Forelimb muscle (tissue), 1 donor: ENCODE measurements at places on chromosomes 12 and 14. TPM values are rescaled to one million over a fixed set of nuclear protein-coding genes. Genes with fewer than 3 reads are reported as not detected.
A peak's percentile ranks its signal among the peaks of the same experiment; 100 is the strongest.

KRT71 gene
- polyA plus RNA-seq: not detected

WNT1 gene
- not detected for polyA plus RNA-seq

MSI1 gene
- 4.4 TPM for polyA plus RNA-seq

ERO1A gene
- 16.4 TPM for polyA plus RNA-seq

OS9 gene
- 107 TPM for polyA plus RNA-seq

ADGRD1 gene
- 9.5 TPM for polyA plus RNA-seq

CPNE6 gene
- not detected for polyA plus RNA-seq

TAC3 gene
- polyA plus RNA-seq: not detected

GRCh38 chr12:3389986-3390385, 101.0 kb upstream of the PRMT8 start:
- no peak for DNase-seq

GRCh38 chr14:93112891-93113677, 2.6 kb downstream of the ITPK1 start:
- peak; percentile 55 for DNase-seq

DNA sequence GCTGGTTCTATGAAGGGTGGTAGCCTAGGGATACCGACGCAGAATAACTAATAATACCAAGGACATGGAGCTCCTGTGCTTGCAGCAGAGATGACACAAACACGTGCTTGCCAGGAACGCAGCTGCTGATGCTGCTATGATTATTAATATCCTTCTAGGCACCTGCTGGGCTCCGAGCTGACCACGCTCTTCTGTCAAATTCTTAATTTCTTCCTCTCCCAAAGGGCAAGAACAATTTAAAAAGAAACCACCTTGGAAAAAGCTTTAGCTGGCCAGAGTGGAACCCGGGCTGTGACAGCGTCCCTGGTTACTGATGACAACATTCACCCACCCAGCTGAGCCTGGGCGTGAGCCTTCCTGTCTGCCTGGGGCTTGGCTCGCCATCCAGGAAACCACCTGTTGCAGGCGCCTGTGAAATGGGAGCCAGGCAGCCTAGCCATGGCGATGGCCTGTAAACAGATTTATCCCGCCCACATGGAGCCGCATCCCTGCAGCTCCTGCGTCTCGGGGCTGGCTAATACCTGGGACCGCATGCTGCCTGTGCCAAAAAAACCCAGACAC, 28.8 kb downstream of the CLMN start:
- no peak for DNase-seq

DNA sequence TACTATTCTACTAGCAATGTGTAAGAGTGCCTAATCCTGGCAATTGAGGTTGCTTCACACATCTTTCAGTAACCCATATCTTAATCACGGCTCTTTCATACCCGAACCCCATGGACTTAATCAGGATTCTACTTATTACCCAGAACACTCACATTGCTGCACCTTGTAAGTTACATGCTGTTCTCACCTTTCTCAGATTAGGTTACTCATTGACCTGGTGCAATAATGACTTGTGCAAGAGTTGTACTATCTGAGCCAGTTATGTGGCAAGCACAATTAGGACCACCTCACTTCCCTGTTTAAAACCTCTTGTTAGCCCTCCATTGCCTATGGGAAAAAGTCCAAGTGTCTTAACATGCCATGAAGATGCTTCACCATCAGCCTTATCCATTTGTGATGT, 306.7 kb upstream of the E2F7 start:
- DNase-seq: no peak

- DNase-seq: no peak
Observed at GRCh38 chr12:110171636-110172035, 47.5 kb downstream of the IFT81 start.

- DNase-seq: no peak
Observed at GRCh38 chr12:8082808-8083100, 680 bp downstream of the NECAP1 start.

GRCh38 chr12:113974006-113974405, 7.9 kb upstream of the RBM19 start:
- DNase-seq: no peak

- no peak for DNase-seq
Observed at GRCh38 chr12:13094367-13094766, 9.1 kb downstream of the GSG1 start.

DNA sequence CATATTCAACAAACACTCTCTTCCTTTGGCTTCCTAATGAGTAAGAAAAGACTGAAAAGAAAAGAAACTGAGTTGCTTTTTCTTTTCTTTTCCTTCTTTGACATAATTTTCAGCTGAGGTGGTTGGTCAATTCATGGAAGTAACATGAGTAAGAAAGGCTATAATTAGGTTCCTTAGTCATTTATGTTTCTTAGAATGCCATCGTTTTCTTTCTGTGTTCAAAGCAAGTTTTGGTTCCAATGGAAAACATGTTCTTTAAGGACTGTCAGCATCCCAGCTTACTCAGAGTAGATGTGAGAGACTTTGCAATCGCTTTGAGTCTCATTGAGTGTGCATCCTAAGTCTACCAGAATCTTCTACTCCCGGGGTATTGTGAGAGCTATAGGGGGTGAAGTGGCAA, 882.4 kb downstream of the DIO2 start:
- no peak for DNase-seq

DNA sequence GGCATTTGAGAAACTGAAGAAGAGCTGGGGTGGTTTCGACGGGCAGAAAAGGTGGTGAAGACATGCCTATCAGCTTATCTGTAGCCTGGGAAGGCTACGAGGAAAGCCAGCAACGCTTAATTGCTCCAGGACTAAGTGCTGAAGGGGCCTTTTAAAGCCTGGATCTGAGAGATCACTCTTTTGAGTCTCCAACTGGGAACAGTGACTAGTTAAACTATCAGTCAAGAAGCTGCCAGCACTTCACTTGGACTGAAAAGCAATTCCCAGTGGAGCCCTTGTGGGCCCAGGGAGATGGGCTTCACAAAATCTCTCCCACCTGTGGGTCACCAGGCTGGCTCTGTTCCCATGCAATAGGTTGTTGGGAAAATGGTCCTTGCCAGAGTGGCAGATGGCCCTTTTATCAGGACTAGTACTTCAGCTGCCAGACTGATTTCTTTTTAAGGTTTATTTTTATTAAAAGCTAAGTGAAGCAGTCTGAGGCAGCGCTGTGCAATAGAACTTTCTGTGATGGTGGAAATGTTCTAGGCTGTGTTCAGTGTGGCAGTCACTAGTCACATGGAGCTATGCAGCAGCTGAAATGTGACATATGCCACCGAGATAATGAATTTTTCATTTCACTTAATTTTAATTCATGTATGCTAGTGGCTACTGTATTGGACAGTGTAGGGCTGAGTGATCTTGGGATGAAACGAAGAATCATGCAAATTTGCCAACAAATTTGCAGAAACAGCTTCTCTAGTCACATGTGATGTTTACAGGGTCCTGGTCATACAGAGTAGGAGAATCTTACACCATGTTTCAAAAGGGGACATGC, 276.8 kb downstream of the PCNX1 start:
- DNase-seq: no peak

DNA sequence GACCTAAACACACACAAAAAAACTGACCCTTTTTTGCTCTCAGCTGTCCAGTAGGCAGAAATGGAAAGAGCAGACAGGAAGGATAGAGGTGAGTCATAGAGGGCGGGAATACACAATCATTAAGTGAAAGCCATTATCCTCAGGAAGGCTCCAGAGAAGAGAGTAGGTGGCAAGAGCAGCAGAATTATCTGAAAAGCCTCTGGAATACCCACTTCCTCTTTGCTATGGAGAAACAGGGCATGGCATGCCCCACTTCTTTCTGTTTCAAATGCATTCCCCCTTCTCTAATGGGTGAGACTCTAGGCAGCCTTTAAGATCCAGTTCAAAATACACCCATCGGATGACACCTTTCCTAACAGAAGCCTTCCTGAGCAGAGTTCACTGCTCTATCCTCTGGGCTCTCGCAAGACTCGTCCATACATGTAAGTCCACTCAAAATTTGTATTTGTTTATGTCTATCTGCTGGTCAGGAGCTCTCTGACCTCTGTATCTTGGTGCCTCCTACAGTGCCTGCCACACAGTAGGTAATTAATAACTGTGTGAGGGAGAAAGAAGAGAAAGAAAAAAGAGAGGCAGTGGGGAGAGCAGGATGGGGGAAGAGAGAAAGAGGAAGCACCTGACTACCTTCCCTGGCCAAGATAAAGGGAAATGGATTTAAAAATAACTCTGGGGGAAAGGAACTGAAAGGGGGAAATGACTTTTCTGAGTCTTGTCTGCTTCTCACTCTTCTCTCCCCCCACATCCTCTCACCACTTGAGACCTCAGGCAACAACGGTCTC, 8.5 kb downstream of the KLHL33 start:
- DNase-seq: no peak

DNA sequence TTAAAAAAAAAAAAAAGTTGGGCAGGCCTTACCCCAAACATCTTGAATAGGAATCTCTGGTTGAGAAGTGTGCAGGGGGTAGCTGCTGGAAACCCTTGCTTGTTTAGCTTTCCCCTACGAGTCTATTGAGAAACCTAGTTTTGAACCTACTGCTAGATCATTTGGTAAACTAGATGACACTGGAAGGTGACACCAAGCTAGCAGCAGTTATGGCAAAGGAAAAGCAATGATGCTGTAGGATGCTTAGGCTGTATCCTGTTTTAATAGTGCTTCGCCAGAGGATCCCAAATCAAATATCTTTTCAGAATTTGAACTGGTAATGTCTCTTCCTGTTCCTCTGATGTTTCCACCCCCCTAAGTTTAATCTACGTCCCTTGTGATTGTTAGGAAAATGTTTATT, 5.5 kb upstream of the PCED1B start:
- no peak for DNase-seq

DNA sequence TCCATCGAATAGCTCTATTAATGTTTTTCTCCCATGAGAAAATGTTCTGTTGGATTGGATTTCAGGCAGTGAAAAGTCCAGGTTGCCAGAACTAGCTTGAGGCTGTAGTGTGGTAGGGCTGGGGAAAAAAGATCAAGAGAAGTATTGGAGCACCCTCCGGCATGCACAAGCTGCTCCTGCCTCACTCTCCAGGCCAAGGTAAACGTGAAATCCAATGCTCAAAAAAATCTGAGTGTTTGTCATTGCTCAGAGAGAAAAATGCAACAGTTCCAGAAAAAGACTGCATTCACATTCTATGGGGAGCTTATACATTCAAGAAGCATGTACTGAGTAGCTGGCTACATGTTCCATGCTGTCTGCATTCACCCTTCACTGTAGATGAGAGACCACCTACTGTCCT, 680.9 kb upstream of the TBX3 start:
- DNase-seq: no peak

- no peak for DNase-seq
Observed at GRCh38 chr12:56591961-56592360, 38.2 kb downstream of the BAZ2A start.

GRCh38 chr12:124053851-124054250, 80.8 kb downstream of the ZNF664 start:
- DNase-seq: peak; percentile 60

DNA sequence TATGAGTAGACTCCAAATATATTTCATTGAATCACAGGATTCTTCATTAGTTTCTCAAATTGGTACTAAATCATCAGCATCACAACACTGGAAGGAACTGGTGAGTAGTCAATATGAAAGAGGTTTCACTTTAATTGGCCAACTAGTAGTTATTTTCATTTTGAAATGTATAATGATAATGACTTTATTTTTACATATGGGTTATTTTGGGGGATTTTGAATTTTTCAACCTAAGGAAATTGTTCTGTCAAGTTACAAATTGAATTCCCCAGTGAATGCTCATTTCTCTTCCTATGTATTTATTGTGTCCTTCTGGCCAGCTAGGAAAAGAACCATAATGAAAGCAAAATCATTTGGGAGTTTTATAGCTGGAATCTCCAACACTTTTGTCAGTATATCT, 174.2 kb upstream of the ATP2B1 start:
- no peak for DNase-seq

GRCh38 chr14:35261774-35262173, 30.4 kb upstream of the PSMA6 start:
- DNase-seq: no peak

DNA sequence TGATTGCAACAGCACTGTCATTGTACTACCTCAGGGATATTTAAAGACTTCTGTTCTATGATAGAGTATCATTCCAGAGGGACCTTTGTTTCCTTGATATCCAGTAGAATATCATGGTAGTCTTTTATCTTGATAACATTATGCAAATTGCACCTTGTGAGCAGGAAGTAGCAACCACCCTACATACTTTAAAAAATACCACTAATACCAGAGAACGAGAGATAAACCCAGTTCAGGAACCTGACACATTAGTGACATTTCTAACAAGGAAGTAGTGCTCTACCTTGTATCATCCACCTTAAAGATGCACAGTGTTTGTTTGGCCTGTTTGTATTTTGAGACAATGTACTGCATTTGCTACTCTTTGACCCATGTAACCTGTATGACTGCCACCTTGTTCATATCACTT, 8.8 kb upstream of the MAP4K5 start:
- no peak for DNase-seq

DNA sequence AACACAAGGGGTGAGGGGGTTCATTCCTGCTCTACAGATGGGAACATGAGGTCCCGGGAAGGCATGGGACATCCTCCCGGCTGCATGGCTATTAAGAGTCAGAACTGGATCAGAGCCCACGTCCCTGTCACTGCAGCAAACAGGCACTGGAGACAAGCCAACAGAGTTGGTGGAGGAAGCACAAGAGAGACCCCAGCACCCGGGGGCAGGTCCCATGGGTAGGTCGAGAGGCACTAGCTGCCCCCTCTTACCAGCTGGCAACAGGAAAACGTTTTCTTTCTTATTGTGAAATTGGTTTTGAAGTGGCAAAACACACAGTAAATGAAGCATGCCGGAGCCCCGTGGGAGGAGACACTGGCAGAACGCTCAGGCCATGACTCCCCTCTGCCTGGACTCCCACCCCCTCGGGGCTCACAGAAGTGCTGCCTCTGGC, 43.6 kb downstream of the SYNE3 start:
- no peak for DNase-seq

DNA sequence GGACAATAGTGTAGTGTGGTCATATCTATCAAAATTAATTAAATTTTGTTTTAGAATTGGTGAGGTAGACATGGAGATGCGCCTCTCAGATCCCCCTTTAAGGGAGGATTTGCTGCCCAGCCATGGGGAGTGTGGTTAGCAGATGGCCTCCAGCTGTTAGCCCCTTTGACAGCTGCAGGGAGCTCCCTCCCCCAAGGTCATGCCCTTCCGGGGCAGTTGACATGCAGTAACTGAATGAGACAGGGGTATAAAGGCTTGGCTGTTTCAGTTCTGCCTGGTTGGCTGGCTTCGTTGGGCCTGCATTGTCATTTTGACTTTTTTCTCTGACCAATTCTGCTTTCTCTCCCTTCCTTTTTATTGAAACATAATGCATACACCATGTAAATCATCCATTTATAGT, 291.5 kb upstream of the SRRM4 start:
- DNase-seq: no peak

DNA sequence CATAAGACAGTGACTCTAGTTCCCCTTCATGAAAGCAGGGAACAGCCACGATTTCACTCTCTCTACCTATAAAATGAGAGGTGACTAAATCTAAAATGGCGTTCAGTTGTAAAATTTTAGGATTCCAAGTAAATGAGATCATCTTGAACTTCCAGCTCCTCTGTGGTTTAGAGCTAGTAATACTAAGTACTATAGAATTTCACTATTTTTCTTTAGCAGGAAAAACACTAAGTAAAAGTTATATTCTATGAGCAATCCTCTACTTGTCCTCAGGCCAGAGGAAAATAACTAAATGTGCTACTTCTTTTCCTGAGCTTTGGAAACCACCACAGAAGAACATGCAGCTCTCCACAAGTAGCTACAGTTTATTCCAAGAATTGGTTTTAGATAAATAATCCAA, 55.6 kb downstream of the NIN start:
- DNase-seq: peak; percentile 17

GRCh38 chr12:64450711-64451486, 1.0 kb upstream of the TBK1 start:
- no peak for DNase-seq
